ENCODE measurements at places on chromosomes 12 and 14.
A peak's percentile ranks its signal among the peaks of the same experiment; 100 is the strongest.

DNA sequence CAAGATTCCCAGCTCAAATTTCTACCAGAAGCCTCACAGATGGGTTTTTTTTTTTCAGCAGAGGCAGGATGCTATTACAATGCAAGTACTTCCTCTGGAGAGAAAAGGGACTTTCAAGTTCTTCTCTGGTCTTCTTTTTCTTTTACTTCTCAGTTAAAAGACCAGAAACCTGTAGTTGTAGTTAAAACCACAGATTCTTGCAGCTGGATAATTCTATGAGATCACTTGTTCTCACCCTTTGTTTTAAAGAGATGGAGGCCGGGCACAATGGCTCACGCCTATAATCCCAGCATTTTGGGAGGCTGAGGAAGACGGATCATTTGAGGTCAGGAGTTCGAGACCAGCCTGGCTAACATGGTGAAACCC, 47.6 kb upstream of the OVCH1 start:
- no peak for DNase-seq

DNA sequence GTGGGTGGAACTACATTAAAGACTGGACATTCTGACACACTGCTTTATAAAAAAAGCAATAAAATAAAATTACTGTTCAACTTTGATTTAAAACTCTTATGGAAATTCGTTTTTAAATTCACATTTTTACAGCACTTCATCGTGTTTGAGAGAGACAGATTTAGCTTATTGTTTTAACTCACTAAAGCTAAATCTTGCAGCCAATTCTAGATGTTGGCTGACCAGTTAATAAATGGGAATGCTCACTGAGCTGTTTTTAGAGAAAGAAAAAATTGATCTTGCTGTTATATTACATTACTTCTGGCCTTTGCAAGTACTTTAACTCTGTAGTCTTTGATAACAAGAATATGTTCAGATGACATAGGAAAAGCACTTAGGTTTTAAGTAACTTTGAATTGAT, 157.1 kb downstream of the PLCZ1 start:
- no peak for DNase-seq

- DNase-seq: no peak
Observed at GRCh38 chr12:31325524-31325875, 450 bp downstream of the SINHCAF start.

- DNase-seq: no peak
Observed at GRCh38 chr12:116204169-116204568, 73.3 kb downstream of the MED13L start.

DNA sequence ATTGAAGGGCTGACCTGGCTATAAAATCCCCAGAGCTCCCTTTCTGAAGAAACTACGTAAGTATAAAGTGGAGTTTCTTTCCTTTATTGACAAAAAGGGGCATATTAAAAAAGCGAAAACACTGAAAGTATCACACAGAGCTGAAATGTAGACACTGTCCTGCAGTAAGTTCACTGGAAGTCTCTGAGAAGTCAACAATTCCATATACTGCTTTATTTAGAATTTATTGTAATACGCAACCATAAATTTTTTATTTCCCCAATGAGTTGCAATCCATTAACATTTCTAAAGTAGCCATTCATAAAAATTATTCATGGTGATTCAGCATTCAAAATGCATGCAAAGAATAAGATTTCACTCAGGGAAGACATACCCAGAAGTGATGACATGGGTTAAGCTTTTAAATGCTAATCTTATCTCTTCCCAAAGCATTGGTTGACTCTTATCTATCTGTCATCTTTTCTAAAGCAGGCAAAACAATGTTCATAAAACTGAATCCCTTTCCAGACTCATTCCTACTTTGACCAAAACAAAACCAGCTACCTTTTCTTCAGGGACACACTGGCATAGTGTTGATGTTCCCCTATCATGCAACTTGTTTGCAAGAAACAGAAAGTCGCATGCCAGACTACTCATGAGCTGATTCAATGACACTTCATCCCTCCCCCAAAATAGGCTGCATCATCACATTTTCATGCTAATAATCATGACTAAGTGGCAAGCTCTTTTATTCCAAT, 17.3 kb downstream of the KITLG start:
- DNase-seq: no peak

- DNase-seq: no peak
Observed at GRCh38 chr12:108709697-108710096, 21.6 kb downstream of the CORO1C start.

GRCh38 chr14:96661244-96661969, 135.8 kb upstream of the VRK1 start:
- DNase-seq: no peak

GRCh38 chr14:102913341-102914211, 8.9 kb upstream of the AMN start:
- peak; percentile 71 for DNase-seq

DNA sequence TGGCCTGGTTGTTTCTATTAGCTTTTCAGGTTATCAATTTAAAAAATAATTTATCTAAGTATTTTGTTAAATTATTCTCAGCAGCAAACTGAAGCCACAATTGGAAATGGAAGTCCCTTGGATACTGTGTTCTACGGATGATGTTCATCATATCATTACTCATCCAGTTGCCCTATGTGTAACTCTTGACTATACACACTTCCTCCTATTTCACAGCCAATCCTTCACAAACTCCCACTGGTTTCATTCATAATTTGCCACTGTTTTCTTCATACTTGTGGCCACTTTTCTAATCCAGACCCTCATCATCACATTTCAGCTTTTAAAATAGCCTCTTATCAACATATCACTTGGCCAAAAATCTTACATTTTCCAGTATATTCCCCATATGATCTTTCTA, 84.0 kb downstream of the CATSPERB start:
- DNase-seq: no peak
